ENCODE measurements at places on chromosomes 12 and 14.
A peak's percentile ranks its signal among the peaks of the same experiment; 100 is the strongest.

DNA sequence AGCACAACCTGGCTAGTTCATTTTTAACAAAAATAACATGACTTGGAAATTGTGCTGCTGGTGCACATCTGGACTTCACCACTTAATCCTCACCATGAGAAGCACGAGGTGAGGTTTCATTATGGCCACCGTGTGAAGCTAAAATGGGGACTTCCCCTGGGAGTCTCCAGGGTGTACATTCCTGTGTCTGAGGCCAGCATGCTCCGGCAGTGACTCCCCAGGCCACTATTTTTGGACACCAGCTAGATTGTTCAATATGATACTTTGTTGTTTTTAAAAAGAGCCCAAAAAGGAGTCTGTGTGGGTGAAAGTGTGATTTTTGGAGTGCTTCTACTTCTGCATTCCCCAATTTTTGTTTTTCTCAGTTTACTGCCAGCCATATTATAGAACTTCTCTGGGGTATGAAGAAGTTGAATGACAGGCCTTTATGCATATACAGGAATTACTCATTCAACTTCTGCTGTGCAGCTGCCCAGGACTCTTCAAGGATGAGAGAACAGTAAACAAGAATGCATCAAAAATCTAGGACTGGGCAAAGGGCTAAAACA is 16.9 kb upstream of the AICDA start:
- DNase-seq = peak; percentile 46

DNA sequence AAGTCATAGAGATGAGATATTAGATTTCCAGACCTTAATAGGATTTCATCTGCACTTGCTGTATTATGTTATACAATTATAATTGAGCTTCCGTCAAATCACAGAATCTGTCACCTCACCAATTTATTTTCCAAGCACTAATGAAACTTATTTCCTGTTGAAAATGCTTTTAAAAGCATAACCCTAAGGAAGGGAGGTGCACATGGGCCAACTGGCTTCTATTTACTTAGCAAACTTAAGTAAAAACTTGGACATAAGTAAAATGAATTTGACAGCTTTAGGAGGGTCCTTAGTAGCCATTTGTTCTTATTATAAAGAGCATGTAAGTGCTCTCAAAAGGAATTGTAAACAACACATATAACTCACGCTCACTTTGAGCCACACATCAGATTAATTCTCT is 462.2 kb upstream of the TMPO start:
- DNase-seq = no peak

- peak; percentile 59 for DNase-seq
Measured at GRCh38 chr14:58899317-58899713, 261.6 kb downstream of the DACT1 start.

DNA sequence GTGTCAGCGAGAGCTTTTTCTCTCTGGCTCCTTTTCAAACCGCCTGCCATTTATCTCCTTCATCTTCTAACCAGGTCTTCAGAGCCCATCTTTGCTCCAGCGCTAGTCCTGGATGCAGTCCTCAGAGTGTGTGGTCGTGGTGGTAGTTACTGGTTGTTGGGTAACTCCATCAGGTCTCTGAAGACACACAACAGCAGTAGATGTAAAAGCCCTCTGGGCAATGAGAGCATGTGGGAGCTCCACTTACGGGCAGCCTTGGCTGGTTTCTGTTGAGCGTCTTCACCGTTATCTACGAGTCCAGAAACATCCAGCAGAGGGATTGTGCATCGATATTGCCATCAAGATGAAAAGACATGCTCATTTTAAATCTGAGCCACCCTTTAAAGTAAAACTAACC is 61.2 kb downstream of the FBXL14 start:
- DNase-seq = no peak

GRCh38 chr14:79542121-79542520 is 669.2 kb downstream of the DIO2 start:
- no peak for DNase-seq

DNA sequence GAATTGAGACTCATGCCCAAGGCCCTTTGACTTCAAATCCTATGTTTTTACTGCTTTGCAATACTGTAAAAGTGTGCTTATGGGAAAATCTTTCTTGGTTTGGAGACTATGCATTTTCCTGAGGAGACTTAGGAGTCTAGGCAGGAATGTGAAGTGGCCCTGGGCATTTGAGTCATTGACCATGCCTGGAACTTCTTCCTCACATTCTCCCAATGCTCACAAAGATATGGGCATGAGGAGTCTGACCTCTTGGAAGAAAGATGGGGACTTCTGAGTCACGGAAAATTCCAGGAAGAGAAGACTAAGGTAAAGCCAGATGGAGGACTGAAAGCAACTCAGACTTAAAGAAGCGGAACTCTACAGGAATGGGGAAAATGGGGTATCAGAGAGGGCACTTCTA is 38.2 kb upstream of the ZNF641 start:
- DNase-seq = peak; percentile 33

DNA sequence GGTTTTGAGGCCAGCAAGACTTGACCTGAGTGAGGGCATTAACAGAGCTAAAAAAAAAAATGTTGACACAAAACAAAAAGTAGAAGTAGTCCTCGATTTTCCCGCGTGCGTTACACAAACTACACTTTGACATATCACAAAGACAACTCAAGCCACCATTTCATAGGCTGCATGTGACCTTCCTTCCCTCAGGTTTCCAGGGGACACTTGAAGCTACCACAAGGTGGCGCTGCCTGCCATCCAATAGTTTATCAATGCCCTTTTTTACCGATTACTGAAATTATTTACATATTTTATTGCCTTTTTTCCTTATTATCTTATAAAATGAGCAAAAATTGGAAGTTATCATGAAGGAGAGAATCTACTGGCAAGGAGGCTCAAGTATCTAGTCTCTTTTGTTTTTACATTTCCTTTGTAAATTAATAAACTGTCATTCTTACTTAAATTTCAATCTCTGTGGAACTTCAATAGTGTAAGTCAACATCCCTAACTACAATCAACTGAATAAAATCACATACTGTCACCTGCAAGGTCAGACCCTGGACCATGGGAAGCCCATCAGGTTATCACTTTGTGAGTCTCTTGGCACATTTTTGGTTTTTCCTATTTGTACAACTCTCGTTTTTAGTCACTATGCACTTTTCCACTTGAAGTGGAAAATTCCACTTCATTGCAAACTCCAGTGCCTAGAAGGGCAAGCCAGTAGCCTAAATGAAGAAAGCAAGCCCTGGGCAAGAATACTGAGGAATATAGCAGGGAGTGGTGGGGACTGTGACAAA is 84.6 kb upstream of the CPSF6 start:
- DNase-seq = peak; percentile 72

DNA sequence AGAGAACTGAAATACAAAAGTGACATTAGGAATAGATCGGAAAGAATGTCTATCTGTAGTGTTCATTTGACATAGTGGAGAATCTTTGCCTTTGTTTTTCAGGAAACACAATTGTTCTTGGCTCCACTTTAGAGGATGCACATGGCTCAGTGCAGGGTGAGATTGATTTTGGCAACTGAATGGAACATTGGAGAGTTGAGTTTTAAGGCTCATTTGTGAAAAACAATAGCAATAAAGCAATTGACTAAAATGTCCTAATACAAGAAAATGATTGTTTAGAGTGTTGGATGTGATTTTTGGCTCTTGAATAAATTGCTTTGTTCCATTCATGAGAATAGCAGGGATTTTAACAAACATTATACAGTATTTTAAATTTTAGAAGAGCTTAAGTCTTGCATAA is 116.4 kb downstream of the SLC38A1 start:
- no peak for DNase-seq

- DNase-seq = no peak
Measured at GRCh38 chr14:22539831-22540230, 49.2 kb downstream of the DAD1 start.

DNA sequence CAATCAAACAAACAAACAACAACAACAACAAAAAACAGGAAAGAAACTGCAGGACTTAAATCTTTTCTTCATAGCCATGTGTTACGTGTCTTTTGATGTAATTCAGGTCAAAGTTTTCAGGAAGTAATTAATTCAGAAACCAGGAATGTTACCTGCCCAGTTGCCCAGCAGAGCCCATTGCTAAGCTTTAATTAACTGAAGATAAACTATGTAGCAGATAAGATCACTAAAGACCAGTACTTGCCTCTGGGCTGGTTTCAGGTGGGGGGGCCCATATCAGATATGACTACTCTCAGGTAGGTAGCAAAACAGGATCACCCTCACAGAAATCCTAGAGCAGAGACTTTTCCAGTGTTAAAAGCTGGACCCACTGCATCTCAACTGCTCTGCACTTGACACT is 69.2 kb downstream of the LIN7A start:
- no peak for DNase-seq

GRCh38 chr14:90849787-90850444 is 33.7 kb upstream of the TTC7B start:
- no peak for DNase-seq

DNA sequence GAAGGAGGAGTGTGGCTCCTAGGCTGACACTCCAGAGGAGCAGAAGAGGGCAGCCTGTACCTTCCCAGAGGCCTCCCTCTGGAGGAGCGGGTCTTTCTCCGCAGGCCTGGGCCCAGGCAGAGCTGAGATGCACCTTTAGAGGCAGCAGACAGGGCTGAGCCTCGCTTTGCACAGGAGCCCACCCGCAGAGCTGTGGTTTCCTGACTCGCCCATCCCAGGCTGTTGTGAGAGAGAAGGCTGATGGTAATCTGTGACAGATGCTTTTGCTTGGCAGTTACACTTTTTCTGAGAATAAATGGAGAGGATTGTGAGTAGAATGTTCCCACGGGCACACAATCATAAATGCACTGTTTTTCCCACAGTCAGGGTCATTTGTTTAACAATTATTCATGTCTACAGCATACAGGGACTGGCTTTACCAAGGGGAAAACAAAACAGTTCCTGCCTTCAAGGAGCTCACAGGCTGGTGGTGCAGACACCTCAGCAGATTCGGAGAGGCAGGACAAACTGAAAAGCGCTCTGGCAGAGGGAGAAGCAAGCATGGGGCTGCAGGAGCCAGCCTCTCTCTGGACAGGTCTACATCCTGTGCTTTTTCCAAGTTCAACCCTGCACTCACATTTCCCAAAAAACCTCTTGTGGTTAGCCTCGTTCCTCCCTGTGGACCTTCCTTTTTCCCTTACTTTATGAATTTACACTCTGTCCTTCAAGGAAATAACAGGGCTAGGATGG is 13.9 kb downstream of the EVL start:
- DNase-seq = no peak

DNA sequence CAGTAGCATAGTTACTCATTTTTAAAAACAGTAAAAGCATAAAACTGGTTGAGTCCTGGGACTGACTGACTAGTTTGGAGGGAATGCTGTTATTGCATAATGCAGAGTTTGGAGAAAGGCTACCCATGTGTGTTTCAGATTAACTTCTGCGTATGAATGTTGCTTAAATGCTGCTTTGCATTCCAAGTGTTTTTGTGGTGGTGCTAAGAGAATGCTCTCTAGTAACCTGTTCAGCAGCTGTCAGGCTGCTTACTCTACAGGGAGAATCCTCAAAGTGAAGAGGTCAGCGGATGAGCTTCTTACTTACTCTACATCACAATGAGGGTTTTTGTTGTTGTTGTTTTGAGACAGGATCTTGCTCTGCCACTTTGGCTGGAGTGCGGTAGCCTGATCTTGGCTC is 4.3 kb downstream of the DLST start:
- peak; percentile 76 for DNase-seq

- DNase-seq = peak; percentile 20
Measured at GRCh38 chr12:103326190-103326589, 169.6 kb downstream of the C12orf42 start.

DNA sequence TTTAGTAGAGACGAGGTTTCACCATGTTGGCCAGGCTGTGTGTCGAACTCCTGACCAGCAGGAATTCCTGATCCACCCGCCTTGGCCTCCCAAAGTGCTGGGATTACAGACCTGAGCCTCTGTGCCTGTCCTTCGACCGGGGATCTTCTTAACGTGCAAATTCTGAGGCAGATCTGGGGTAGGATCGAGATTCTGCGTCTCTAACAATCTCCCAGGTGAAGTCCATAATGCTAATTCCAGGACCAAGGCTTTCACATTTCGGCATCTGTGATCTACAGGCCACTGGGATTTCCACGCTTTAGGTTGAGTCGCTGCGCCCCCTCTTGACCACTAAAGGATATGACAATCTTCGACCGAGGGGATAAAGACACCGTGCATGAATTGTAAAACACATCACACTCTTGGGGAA is 24.8 kb downstream of the FOS start:
- peak; percentile 76 for DNase-seq

DNA sequence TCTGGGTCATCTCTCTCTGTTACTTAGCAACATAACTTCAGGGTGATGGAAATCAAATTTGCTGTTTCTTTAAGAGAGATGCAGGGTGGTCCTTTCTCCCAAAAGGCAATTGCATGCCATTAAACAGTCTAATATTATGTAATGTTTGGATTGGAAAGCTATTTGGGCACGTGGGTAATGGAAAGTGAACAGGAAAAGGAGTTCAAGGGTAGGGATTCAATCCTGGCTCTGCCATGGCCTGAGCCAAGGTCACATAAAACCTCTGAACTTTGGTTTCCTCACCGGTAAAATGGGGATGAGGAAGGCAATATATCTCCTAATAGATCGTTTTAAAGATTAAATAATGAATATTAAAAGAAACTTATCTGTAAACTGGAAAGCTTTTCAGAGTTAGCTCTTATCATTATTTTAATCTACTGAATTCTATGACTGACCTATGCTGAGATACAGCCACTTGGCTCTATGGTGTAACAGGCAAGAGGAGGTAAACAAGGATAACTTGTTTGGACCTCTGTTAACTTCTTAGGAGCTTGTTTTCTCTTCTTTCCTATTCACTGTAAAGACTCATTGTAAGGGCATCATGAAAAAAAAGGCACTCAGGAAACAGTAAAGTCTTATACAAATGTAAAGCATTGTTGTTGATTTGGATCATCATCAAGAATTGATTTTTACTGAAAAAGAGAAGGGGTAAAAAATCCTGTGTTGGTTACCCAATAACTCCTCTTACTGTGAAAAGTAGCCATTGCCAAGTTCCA is 55.7 kb upstream of the OVCH1 start:
- DNase-seq = no peak

GRCh38 chr12:130204541-130204953 is 42.3 kb downstream of the FZD10 start:
- DNase-seq = no peak

GRCh38 chr12:59719701-59720100 is 123.9 kb downstream of the SLC16A7 start:
- DNase-seq = no peak

- no peak for DNase-seq
Measured at GRCh38 chr12:16474801-16475200, 127.4 kb downstream of the MGST1 start.

All from epithelial cell of esophagus (primary cell).